ENCODE measurements at places on chromosomes 13 and 19.

DNA sequence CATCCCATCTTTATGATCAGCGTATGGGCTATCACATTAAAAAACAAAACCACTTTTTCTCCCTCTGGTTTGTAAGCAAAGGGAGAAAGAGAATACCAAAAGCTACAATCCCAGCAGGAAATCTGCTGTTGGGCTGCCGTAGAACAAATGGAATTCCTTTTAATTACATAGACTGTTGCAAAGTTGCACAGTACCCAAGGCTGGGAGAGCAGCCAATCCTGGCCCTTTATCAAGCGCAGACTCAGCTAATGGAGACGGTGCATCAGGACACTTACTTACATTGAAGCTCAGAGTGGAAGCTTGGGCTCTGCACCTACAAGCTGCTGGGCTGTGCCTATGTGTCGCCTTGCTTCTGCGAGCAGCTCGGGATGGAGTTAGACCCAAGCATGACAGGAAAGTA lies 15.2 kb downstream of the CCNA1 start:
- no peak for DNase-seq

DNA sequence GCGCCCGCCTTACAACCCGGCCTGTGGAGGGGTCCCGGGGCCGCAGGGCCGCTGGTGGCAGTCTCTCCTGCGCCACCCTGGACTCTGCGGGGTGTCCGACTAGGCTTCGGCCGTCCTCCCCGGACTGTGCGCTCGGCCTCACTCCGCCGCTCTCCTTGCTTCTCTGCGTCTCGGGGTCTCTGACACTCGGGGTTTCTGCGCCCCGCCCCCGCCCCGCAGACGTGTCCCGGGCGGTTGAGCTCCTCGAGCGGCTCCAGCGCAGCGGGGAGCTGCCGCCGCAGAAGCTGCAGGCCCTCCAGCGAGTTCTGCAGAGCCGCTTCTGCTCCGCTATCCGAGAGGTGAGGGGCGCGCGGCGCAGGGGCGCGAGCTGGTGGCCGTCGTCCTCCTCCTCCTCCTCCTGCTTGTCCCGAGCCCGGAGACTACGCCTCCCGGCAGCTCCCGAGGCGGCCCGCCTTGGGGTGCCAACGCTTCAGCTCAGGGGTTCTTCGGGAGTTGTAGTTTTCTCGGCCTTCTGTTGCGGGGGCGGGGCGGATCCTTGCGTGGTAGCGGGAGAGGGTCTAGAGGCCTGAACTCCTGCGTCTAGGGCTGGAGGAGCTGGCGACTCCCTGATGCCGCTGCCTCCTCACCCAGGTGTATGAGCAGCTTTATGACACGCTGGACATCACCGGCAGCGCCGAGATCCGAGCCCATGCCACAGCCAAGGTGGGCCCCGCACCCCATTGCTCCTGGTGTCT lies 627 bp downstream of the LIN7B start:
- DNase-seq: no peak

GRCh38 chr13:34412817-34413375 lies 529.2 kb upstream of the NBEA start:
- DNase-seq: no peak

DNA sequence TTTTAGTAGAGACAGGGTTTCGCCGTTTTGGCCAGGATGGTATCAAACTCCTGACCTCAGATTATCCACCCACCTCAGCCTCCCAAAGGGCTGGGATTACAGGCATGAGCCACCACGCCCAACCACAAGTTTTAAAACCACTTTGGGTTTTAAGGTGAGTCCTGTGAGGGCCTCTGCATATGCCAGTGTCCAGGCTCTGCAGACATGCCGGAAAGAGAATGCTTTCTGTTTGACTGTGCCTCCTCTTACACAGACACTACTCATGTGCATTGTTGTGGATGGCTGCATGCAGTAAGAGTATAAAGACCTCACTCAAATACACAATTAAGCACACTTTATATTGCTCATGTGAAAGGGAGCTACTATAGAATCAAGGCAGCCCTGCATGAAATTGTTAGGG lies 20.8 kb upstream of the SLC25A30 start:
- no peak for DNase-seq

- no peak for DNase-seq
Measured at GRCh38 chr13:108377646-108378206, 108.2 kb downstream of the TNFSF13B start.

GRCh38 chr13:81442904-81443303 lies 1102.0 kb upstream of the SPRY2 start:
- DNase-seq: no peak

DNA sequence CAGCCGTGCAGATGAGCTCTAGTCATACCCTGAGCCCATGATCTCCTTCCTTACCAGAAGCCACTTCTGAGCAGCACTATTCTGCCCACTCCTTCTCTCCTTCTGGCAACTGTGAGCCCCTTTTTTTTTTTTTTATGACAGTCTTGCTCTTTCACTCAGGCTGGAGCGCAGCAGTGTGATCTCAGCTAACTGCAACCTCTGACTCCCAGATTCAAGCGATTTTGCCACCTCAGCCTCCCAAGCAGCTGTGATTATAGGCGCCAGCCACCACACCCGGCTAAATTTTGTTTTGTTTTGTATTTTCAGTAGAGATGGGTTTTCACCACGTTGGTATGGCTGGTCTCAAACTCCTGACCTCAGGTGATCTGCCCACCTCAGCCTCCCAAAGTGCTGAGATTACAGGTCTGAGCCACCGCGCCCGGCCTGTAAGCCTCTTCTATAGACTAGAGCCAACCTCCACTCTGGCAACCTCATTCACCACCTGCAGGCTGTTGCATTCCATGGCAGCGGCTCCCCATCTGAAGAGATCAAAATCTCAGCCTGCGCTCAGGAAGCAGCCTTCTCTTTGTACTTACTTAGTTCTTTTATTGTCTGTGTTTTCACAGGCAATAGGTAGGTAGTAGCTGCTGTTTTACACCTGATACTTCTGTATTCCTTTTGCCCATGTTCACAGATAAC lies 34.8 kb upstream of the NDFIP2 start:
- DNase-seq: no peak

GRCh38 chr13:113044391-113045114 lies 61.0 kb upstream of the F7 start:
- no peak for DNase-seq

GRCh38 chr13:101116341-101116740 lies 300.0 kb downstream of the NALCN start:
- no peak for DNase-seq
